ENCODE measurements at places on chromosomes 3 and 15.

GRCh38 chr15:86125775-86126174, 46.1 kb downstream of the AGBL1 start:
- no peak for DNase-seq

DNA sequence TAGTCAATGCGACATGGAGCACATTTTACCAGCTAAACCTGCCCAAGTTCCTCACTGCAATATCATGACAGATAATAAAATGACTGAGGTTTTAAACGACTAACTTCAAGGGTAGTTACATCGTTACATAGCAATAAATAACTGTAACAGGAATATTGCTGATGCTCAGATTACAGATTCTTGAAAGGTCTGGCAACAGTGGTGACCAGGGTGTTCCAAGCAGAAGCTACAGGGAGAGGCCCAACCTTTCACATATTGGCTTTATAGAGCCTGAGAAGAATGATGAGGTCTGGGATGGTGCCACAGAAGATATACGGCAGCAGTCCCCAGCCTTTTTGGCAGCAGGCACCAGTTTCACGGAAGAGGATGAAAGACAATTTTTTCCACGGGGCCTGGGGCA, 51.1 kb upstream of the CSPG5 start:
- no peak for DNase-seq

DNA sequence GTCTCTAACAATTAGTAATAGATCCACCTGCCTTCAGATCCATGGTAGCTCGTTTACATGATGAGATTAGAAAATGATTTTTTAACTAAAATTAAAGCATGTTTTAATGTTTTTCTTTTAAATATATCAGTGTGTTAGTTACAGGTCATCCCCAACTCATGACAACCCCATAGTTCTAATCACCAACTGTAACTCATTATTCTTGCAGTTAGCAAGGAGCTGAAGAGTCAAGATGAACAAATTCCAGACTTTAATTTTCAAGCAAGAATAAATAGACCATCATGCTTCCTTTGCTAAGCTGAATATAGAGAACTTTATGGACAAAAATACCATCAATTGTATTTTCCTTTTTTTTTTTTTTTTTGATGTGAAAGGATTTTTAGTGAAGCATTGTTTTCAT, 101.1 kb downstream of the TOP2B start:
- DNase-seq, result no peak

DNA sequence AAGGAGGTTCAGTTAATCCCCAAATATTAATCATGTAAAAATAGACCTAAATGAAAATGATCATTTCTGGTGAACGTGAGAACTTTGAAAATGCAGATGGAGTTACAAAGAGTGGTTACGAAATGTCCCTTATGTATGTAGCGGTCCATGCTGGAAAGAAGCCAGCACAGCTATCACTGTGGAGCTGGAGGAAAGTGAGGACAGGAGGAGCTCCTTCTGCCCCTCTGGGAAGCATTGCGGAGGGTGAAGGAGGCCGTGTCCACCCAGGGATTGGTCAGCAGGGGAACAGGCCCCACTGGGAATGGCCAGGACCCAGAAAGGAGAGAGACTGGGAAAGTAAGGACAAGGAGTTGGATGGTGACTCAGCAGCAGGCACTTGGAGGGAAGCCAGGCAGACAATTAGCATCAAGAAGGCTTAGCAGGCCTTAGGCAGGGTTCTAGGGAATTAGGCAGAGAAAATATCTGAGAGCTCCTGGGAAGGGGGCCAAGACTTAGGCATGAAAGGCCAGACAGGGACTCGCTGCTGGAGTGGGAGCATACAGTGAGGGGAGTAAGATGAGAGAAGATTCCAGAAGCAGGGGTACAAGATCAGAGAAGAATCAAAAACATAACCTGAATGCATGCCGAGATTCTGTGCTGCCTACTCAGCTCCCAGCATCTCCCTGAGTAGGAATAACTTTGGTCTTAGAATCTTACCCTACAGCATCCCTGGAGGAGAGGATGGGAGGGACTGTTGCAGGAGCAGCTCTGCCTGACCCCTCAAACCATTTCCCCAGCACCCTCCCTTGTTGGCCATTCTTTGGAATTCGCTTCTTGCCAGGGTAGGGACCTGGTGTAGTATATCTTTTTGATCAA, 171.0 kb upstream of the UMPS start:
- DNase-seq, result no peak

- DNase-seq, result no peak
Observed at GRCh38 chr3:184563561-184563925, 2.0 kb downstream of the EPHB3 start.

GRCh38 chr15:69476704-69477473, 24.3 kb downstream of the RPLP1 start:
- no peak for DNase-seq
